Activated T-cell treated with anti-CD3 and anti-CD28 coated beads for 1 hour (primary cell): ENCODE measurements at places on chromosomes 4 and X.

DNA sequence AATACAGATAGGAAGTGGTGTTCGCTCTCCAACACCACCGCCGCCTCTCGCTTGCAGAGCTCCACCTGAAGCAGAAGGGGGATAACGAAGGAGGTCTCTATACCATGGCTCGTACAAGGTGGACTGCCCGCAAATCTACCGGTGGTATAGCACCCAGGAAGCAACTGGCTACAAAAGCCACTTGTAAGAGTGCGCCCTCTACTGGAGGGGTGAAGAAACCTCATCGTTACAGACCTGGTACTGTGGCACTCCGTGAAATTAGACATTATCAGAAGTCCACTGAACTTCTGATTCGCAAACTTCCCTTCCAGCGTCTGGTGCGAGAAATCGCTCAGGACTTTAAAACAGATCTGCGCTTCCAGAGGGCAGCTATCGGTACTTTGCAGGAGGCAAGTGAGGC, 5.2 kb upstream of the BMP15 start:
- no peak for DNase-seq

DNA sequence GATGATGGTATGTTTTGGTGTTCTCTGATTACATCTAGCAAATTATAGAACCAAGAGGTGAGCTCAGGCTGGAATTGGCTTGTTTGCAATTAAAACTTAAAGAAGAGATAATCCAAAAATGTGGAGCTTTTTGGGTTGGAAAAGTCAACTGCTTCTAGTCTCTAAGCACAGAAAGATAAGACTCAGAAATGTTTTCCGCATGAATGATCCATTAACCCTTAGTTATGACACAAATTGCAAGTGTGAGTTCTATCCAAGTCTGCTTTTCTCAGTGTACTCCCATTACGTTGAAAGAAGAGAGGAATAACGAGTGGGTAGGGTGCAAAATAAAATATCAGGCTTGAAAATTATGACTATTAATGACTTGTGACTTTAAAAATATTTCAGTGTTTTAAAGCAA, 38.5 kb downstream of the HPGD start:
- DNase-seq, result no peak

DNA sequence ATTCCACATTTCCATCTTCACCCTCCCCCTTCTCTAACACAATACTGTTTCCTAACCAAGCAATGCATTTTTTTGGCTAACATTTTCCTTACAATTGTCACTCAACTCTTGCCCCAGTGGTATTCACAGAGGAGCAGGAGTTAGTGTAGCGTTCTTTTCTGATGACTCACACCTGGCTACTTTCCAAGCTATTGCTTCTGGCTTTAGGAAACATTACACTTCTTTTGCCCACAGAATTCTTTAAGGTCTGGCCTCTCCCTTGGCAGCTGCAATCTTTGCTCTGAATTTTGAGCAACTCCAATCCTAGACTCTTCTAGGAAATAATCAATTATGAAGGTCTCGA, 27.5 kb upstream of the PDGFC start:
- no peak for DNase-seq

DNA sequence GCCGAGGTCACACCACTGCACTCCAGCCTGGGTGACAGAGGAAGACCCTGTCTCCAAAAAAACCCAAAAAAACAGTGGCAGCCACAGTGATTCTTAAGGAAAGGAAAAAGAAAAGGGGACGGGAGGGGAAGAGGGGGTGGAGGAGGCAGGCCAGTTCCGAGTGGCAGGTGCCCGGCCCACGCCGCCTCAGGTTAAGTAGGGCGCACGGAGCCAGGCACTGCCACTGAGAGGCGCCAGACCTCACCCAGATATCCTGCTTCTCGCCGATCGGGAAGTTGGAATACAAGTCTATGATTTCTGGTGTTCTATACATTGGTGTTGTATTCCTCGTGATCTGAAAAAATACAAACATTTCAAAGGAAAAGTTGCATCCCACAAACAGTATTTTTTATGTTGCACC, 35.9 kb downstream of the GAK start:
- no peak for DNase-seq

GRCh38 chr4:158964114-158964727, 138.7 kb upstream of the RAPGEF2 start:
- DNase-seq, result no peak

- DNase-seq, result no peak
Measured at GRCh38 chr4:184189966-184190365, 27.7 kb downstream of the ENPP6 start.

- DNase-seq, result no peak
Measured at GRCh38 chr4:22014222-22014741, 65.7 kb upstream of the KCNIP4 start.

GRCh38 chrX:119755981-119756533, 2.3 kb upstream of the SOWAHD start:
- DNase-seq, result no peak

DNA sequence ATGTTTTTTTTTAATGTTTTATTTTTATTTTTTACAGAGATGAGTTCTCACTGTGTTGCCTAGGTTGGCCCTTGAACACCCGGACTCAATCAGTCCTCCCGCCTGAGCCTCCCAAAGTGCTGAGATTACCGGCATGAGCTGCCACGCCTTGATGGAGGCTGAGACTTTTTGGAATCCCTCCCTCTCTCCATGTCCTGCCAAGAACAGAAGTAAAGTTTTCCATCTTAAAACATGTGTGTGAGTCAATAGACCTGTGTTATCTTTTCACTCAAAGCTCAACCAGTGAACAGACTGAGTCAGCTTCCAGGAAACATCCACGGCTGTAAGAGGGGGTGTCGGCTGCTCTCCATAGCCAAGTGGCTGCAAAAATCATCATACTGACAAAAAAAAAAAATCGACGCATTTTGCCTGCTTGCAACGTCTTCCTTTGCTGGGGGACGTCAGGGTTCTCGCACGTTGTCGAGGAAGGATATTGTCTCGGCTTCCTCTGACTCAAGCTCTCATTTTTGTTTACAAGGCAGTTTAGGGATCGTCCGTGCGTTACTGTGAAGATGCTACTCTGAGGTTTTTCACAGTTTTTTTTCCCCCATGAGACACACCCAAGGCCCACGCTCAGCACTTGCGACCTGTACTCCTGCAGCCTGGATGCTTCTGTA, 10.0 kb upstream of the ASMTL start:
- DNase-seq, result peak; percentile 48

DNA sequence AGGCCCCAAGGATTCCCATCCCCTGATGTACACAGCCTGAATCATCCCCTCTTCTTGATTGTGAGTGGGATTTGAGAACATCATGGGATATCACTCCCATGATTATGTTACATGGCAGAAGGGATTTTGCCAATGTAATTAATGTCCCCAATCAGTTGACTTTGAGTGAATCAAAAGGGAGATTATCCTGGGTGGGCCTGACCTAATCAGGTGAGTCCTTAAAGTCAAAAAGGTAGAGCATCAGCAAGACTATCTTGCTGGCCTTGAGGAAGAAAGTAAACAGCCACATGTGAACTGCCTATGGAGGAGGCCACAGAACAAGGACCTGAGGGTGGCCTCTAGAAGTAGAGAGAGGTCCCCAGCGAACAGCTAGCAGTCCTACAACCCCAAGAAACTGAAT, 203.1 kb upstream of the ATP6AP2 start:
- DNase-seq, result no peak

- peak; percentile 99 for DNase-seq
Measured at GRCh38 chr4:17576932-17577664, at the start of gene LAP3. Gene LAP3 (plus strand): TSS chr4:17577198. CDS start chr4:17577466, 268 bp downstream.

GRCh38 chr4:113618205-113618604, 143.3 kb downstream of the CAMK2D start:
- DNase-seq, result no peak

DNA sequence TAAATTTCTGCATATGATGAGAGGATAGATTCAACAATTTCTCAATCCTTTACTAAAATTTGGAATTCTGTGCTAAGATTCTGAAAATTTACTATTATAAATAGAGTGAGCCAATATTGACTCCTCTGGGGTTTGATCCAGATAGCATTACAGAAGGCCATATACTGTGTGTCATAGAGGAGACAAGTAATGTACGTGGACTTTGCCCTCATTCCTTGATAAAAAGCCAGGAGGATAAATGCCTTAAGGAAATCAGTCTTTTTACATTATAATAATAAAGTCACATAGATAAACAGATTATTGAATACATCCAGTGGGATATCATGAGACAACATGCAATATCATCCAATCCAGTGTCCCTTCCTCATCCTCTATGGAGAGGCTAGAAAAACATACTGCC, 188.0 kb upstream of the HDX start:
- DNase-seq, result no peak

DNA sequence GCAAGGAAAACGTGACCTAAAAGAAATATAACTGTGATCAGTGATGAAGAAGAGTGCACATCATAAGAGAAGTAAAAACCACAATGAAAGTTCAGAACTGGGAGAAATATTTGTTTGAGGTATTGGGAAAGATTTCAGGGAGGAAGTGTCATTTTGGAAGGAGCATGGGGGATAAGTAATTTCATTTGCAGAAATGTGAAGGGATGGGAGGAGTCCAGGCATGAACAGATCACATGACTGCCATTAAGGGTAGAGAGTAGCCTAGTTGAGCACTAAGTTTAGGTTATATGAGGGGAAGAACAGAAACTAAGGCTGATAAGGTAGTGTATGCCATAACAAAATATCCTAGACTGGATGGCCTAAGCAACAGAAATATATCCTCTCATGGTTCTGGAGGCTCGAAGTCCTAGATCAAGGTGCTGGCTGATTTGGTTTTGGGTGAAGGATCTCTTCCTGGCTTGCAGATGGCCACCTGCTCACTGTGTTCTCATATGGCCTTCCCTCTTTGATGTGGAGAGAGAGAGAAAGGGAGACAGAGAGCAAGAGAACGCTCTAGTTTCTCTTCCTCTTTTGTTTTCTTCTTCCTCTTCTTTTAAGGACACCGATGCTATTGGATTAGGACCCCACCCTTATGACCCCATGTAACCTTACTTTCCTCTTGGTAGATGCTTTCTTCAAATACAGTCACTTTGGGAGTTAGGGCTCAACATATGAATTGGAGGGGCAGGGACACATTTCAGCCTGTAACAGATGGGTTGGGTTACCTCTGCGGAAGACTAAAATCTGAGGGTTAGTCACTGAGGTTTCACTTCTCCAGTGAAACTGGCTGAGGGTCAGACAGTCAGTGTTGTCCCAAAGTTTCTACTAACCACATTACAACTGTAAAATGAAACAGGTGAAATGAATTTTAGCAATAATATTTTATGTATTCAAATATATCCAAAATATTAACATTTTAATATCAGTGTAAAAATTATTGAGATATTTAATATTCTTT, 77.9 kb downstream of the EGF start:
- DNase-seq, result no peak

- no peak for DNase-seq
Measured at GRCh38 chrX:10341309-10341708, 184.5 kb downstream of the CLCN4 start.

DNA sequence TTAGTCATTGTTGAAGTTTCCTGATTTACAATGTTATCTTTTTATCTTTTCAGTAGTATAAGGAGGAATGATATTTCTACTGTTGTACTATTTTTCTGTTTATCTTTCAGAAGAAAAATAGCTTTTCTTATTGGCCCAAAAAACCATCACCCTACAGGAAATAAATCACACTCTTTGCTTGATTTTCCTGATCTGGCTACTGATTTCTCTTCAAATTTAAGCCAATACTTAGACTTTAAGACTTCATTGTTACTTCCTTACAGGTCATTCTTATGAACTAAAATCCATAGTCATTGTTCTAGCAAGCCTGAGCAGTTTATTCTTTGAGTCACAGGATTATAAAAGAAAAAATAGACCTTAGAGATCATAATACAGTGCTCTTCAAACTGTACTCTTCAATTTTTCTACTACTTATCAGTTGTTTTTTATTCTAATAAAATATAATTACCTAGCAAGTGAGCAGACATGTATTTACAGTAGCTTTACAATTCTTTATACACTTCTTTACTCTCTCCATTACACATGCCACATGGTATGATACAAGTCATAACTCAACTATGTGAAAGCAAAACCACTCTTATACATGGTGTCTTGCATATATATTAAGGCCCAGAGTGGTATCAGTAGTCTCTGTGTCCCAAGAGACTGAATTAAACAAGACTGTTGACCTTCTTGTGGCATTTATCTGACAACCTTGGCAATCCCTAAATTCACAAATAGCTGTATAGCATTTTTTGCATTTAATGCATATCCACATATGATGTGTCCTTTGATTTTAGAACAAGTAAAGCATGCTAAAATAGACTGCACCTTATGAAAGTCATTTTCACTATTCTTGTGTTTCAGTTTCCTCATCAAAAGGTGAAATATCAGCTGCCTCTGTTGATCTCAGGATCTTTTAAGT, 47.9 kb downstream of the TET2 start:
- no peak for DNase-seq

GRCh38 chrX:56029188-56029587, 203.0 kb upstream of the KLF8 start:
- DNase-seq, result no peak

GRCh38 chr4:138685316-138685715, 330.3 kb upstream of the NOCT start:
- DNase-seq, result no peak

- DNase-seq, result no peak
Measured at GRCh38 chr4:180947425-180947824, 1295.8 kb upstream of the TENM3 start.

- no peak for DNase-seq
Measured at GRCh38 chr4:83910693-83911092, 374.8 kb downstream of the GPAT3 start.

GRCh38 chr4:26261405-26261804, 59.4 kb upstream of the RBPJ start:
- DNase-seq, result no peak

GRCh38 chrX:83022020-83022419, 486.1 kb upstream of the POU3F4 start:
- DNase-seq, result no peak

DNA sequence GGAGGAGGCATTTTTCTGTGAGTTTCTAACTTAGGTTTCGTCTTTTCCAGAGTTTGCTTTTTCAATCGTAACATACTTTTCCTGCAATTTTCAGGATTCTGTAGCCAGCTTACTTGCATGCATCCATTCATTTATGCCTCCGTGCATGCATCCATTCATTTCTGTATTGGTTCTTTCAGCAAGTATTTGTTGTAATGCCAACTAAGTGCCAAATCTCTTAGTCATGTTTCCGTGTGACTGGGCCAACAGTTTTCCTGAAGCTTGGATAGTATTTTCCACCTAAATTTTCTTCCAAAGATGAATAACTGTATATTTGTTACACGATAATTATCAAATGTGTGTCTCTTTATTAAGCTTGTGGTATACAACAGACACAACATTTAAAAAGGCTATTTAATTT, 41.5 kb downstream of the CBLL2 start:
- DNase-seq, result no peak

- DNase-seq, result peak; percentile 92
Measured at GRCh38 chrX:48539345-48540027, at the start of gene TBC1D25. Gene TBC1D25 (plus strand): TSS chrX:48539714. CDS start chrX:48539798, 84 bp downstream.

- no peak for DNase-seq
Measured at GRCh38 chr4:90960433-90960832, 833.2 kb downstream of the CCSER1 start.
